ENCODE measurements at places on chromosomes 4 and X.

- DNase-seq, result no peak
Observed at GRCh38 chr4:51906167-51906958, 63.4 kb downstream of the DCUN1D4 start.

GRCh38 chrX:12583543-12583942 lies 207.7 kb upstream of the PRPS2 start:
- DNase-seq, result no peak

GRCh38 chr4:152351080-152351479 lies 184.8 kb downstream of the FBXW7 start:
- no peak for DNase-seq

DNA sequence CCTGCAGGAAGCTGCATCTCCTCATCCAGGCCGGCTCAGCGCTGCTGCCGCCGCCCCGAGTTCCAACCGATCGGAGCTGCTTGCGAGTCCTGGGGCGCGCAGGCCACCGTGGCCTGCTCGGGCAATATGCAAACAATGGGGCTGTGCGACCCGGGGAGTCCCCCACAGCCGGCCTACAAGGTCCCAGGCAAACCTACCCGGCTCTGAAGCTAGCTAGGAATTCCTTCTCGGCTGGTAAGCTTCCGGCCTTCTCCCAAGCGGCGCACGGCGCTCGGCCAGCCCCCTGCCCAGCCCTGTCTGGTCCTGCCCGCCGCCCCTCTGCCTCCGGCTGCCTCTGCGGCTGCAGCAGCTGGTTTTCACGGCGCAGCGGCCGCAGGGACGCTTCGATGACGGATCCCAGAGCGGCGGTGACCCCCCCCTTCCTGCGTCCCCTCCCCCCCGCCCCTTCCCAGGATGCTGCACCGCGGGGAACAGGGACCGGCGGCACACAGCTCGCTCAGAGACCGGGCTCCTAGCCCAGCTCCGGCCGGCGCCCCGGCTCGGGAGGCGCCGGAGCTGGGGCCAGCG lies 59.4 kb downstream of the TSC22D3 start:
- no peak for DNase-seq

DNA sequence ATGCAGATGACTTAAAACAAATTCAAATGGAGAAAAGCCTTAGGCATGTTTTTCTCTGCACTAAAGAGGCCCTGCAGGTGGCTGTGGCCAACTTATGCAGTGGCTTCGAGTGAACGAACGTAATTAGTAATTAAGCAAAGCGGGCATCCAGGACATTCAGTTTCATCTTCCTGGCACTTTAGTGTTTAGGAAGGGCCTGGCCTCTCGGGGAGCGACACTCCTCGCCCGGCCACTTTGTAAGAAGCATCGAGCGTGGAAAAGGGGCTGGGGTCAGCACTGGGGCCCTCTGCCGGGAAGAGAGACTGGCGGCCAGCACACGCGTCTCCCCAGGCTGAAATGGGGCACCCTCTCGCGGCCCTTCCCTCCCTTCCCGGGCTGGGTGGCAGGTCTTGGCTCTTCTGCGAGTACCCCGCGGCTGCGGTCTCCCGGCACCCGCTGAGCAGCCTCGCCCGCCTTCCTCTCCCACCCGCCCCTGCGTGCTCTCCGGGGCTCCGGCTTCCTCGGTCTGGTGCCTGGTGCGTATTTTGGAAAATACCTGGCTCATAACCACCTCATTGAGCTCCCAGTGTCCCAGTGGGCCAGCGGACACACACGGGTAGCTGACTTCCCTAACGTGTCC lies 677 bp upstream of the CYP4V2 start:
- DNase-seq, result peak; percentile 17

DNA sequence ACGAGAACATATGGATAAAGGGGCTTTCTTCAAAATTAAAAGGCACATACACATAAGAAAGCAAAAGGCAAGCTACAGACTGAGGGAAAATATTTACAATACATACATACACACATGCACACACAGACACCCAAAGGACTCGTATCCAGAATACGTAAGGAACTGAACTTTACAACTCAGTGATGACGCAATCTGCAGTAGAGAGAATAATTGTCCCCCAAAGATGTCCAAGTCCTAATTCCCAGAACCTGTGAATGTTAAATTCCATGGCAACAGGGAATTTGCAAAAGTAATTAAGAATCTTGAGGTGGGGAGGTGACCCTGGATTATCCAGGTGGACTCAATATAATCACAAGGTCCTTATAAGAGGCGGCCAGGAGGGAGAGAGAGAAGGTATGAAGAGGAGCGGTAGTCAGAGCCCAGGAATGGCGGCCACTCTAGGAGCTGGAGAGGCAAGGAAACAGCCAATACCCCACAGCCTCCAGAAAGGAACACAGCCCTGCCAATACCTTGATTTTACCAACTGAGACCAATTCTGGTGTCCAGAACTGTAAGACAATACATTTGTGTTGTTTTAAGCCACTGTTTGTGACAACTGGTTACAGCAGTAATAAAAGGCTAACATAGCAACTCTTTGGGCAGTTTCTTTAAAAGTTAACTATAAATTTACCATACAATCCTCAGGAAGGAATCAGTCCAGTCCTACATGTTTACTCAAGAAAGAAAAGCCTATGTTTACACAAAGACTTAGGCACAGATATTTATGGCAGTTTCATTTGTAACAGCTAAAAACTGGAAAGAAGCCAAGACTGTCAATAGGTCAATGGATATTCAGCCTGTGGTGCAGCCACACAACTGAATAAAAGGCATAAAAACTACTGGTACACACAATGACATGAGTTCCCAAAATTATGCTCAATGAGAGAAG lies 27.3 kb upstream of the STS start:
- DNase-seq, result no peak

GRCh38 chr4:149164282-149164681 lies 651.4 kb downstream of the IQCM start:
- no peak for DNase-seq

DNA sequence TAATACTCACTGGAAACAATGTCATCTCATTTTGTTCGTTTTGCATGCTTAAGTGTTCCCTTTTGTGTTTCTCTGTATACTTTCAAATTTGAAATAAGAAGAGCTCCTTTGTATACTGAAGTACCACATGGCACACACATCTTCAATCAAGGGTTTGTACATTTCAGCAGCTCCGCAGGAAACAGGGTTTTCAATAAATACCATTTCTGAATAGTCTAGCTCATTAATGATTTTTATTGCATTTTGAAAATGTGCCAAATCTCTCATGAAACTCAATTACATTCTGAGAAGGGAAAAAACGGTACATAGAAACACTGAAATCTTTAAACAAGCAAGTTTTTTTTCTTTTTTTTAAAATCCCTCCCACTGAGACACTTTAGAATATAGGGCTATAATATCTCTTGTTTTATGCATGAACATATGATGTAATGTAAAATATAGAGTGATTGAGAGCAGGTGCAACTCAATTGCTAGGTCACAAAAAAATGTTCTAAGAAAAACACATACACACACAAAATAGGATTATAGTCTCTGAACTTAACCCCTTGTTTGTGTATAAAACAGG lies 914.2 kb upstream of the PCDH7 start:
- no peak for DNase-seq

GRCh38 chr4:88846206-88846790 lies 148.7 kb upstream of the NAP1L5 start:
- DNase-seq, result no peak

DNA sequence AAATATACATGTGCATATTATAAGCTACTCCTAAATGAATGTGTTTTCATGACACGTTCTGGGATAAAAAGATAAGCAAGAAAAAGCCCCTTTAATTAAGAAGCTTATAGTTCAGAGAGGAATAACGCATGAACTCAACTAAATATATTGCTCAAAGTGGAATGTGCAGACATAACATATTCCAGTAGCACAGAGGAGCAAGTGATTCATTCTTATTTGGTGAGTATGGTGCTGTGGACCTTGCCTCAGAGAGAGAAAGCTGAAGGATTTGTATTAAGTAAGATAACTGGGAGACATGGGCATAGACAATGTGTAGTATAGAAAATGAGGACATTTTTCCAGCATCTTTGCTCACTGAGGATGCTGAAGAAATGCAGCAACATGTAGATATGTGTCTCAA lies 76.8 kb downstream of the CFAP299 start:
- DNase-seq, result no peak

DNA sequence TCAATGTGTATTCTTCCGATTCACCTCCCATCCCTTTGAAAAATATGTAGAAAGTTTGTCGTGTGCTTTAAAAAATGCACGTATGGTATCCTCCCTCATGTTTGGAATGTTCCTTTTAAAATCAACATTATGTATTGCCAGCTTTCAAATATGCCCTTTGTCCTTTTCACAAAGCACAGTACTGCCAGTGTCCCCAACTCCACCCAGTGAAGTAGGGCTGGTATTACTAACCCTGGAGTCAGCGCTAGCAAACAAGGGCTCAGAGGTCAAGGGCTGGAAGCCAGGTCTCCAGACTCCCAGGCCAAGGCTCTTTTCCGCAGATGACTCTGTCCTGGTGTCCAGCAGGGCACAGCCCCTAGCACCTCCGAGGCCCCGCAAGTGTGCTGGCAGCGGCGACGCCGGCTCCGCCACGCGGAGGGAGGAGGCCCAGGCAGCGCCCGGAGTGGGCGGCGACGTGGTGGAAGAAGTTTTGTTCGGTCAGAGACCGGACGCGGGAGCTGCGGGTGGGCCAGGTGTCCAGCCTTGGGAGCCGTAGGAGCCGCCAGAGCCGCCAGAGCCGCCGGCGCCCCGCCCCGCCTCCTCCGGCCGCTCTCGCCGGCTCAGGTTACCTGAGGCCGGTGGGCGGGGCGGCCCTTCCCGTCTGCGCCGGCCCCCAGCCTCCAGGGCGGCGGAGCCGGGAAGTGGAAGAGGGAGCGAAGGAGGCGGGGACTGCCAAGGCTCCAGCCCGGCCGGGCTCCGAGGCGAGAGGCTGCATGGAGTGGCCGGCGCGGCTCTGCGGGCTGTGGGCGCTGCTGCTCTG lies at the start of gene IL13RA1:
TSS of gene IL13RA1 (plus strand) at position 720 of the 799 bp plus-strand sequence. CDS start at position 753, 33 bp downstream.
- DNase-seq, result no peak

- DNase-seq, result no peak
Observed at GRCh38 chr4:78938474-78938867, 767 bp downstream of the PAQR3 start.

DNA sequence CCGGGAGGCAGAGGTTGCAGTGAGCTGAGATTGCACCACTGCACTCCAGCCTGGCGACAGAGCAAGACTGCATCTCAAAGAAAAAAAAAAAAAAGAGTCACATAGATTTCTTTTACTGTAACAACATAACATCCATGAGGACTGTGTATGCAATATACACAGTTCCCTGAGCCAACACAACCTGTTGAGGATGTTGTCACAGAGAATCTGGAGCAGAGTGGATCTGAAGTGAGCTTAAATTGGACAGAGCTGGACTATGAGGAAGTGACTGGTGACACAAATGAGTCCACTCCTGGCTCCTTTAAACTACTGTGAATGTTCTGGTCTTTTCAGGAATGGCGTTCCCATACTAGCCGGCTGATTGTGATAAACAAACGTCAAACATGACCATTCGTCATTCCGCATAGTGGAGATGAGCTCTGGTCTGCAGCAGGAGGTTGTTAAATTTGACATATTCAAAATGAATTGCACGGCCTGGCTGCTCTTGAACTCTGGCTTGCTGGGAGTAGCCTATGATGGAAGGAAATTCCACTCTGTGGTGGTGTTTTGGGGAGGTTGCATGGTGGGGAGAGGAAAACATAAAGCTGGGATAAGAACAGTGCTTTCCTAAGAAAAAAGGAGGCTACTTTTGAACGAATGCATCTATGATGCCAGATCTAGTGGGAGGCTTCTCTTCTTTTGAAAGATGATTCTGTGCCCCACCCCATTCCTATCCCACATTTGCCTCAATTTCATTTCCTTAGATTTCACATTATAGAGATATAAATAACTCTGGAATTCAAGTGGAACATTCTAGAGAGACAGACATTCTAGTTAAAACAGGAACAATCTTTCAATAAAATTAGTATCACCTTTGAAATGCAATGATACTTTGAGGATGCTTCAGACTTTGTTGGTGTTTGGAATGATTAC lies 149.5 kb downstream of the SHROOM3 start:
- no peak for DNase-seq

DNA sequence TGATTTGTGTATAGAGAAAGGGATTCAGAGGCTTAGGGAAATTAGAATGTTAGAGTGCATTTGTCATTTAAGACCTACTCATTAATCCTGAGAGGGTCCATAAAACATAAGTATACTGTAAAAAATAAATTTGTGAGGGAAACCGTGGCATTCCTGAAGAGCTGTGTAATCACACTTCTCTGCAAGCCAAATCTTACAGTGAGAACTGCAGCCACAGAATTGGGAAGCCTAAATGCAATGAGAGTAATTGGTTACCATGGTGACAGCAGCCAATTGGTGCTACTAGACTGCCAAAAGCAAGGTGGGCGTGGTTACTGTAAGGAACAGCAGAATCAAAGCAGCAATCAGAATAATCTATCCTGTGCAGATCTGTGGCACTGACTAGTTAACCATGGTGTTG lies 345.2 kb upstream of the GRID2 start:
- peak; percentile 3 for DNase-seq

GRCh38 chrX:124226129-124226528 lies 106.3 kb upstream of the TEX13D start:
- DNase-seq, result no peak

DNA sequence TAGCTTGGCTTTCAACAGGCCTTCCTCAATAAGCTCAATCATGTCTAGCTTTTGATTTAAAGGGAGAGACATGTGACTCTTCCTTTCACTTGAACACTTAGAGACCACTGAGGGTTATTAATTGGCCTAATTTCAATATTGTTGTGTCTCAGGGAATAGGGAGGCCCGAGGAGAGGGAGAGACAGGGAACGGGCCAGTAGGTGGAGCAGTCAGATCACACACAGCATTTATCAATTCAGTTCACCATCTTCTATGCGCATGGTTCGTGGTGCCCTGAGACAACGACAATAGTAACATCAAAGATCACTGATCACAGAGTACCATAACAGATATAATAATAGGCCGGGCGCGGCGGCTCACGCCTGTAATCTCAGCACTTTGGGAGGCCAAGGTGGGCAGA lies 17.8 kb downstream of the ZNF81 start:
- DNase-seq, result no peak

DNA sequence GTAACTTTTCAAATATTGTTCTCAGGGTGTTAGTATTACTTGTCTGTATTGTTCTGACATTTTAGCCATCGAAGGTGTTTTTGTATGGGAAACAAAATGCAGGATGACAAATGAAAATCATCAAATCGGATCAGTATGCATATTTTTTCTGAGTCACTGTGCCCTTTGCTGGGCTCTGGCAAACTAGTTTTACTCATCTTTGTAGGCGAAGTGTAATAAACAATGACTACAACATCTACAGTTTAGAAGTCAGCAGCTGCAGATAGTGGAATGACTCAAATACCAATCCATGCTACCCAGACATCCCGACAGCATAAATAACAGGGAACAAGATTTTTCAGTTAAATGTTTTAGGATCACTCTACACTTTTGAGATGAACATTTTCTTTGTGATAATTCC lies 557.3 kb upstream of the TENM3 start:
- no peak for DNase-seq

All from urinary bladder (tissue), 4 donors.